Activated T-helper 9 cell treated with anti-CD3 and anti-CD28 coated beads, Interleukin-2, amount 50 U/mL, for 16 hours (primary cell): ENCODE measurements at places on chromosomes 4 and X.

GRCh38 chrX:21960569-21961541 is 20.3 kb downstream of the SMS start:
- DNase-seq, result no peak

- no peak for DNase-seq
Measured at GRCh38 chr4:2937986-2938385, 25.2 kb downstream of the NOP14 start.

DNA sequence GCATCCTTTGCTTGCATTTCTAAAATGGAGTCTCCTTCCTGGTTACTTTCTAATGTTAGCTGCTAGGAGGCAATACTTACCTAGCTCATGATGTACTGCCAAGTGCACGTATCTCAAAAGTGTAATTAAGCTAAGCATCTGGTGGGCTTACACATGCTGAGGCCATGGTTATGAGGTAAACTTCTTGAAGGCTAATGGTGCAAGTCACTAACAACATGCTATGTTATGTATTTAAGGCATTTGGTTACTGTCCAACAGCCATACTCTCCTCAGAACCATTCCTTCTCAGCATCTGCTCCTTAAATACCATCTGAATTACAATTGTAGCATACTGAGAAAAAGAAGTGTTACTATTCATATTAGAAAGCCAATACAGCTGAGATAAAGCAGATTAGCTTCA is 318.6 kb upstream of the BMP3 start:
- no peak for DNase-seq

- no peak for DNase-seq
Measured at GRCh38 chr4:155795991-155796390, 37.2 kb downstream of the GUCY1B1 start.

GRCh38 chrX:119775517-119776238 is 15.8 kb downstream of the RPL39 start:
- no peak for DNase-seq
